Gastroesophageal sphincter (tissue), 4 donors: ENCODE measurements at places on chromosomes 11 and 22.
A peak's percentile ranks its signal among the peaks of the same experiment; 100 is the strongest.

DNA sequence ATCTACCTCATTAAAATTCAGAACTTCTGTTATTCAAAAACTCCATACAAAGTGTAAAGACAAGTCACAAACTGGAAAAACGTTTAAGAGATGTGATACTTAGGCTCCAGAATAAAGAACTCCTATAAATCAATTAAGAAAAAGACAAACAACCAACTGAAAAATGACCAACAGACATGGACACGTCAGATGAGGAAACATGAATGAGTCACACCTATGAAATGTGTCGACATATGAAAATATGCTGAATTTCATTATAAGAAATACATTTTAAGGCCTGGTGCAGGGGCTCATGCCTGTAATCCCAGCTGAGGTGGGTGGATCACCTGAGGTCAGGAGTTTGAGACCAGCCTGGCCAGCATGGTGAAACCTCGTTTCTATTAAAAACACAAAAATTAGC is 78.7 kb downstream of the ENTHD1 start:
- no peak overlapping the region for H3K27ac ChIP-seq
- no peaks in the 10 kb centered on the region for H3K4me1 ChIP-seq
- no peak for ATAC-seq

DNA sequence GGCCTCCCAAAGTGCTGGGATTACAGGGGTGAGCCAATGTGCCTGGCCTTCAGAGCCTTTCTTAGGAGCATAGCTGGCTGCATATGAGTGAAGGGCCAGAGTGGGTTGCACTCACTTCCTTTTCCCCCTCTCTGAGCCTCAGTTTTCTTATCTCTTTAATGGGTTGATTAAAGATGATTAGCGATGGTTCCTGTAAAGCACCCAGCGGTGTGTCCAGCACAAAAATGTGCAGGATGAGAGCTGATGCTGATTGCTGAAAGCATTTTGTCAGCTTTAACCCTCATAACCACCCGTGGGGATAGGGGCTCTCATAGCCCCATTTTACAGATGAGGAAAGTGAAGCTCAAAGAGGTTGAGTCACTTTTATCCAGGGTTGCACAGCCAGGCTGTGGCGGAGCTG is 5.5 kb downstream of the CACNA1I start:
- no peak overlapping the region for H3K27ac ChIP-seq
- peaks cover 63% of the 10 kb centered on the region for H3K27me3 ChIP-seq
- no peaks in the 10 kb centered on the region for H3K36me3 ChIP-seq
- no peak for ATAC-seq
- H3K4me1 ChIP-seq: no peaks in the 10 kb centered on the region

GRCh38 chr22:35733791-35734516 is 16.3 kb downstream of the APOL5 start:
- H3K36me3 ChIP-seq: no peaks in the 10 kb centered on the region
- no peak overlapping the region for H3K27ac ChIP-seq
- H3K27me3 ChIP-seq: no peaks in the 10 kb centered on the region
- peaks cover 18% of the 10 kb centered on the region for H3K4me1 ChIP-seq
- no peak overlapping the region for H3K4me3 ChIP-seq

DNA sequence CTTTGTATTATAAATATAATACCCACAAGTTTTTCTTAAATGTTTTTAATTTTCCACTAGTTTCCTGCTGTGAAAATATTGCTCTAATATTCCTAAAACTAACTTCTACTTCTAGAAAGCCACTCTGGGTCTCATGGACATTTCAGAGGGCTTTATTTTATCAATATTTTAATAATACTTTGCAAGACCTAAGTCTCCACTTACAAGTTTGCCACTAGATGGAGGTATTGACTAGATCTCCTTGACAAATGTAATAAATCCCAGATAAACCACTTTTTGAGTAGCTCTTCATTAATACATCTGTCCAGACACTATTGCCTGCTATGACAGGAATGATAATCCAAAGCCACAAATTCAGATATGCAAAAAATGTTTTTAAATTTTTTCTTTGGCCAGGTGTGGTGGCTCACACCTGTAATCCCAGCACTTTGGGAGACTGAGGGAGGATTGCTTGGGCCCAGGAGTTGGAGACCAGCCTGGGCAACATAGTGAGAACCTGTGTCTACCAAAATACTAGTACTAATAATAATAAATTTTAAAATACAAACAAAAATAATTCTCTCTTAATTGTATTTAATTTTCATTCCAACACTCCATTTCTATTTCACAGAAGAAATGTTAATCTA is 3.5 kb upstream of the ACAT1 start:
- H3K27me3 ChIP-seq: no peaks in the 10 kb centered on the region
- no peaks in the 10 kb centered on the region for H3K36me3 ChIP-seq
- H3K4me3 ChIP-seq: no peak overlapping the region
- peaks cover 43% of the 10 kb centered on the region for H3K4me1 ChIP-seq
- no peak for ATAC-seq

GRCh38 chr11:35126000-35126878 is 12.7 kb upstream of the CD44 start:
- H3K27ac ChIP-seq: no peak overlapping the region
- ATAC-seq: no peak
- no peak overlapping the region for H3K4me3 ChIP-seq
- H3K36me3 ChIP-seq: no peaks in the 10 kb centered on the region
- H3K27me3 ChIP-seq: no peaks in the 10 kb centered on the region
- no peaks in the 10 kb centered on the region for H3K4me1 ChIP-seq

- H3K36me3 ChIP-seq: no peaks in the 10 kb centered on the region
- no peak overlapping the region for H3K4me3 ChIP-seq
- no peak overlapping the region for H3K27ac ChIP-seq
- peaks cover 3% of the 10 kb centered on the region for H3K4me1 ChIP-seq
- H3K27me3 ChIP-seq: no peaks in the 10 kb centered on the region
These were observed 16.7 kb upstream of the ZC3H12C start for GRCh38 chr11:110076371-110076965.

- ATAC-seq: no peak
- H3K27ac ChIP-seq: no peak overlapping the region
- H3K4me1 ChIP-seq: no peaks in the 10 kb centered on the region
- H3K27me3 ChIP-seq: no peaks in the 10 kb centered on the region
- no peak overlapping the region for H3K4me3 ChIP-seq
These were observed 40.2 kb upstream of the RBFOX2 start for GRCh38 chr22:36068776-36069344.

DNA sequence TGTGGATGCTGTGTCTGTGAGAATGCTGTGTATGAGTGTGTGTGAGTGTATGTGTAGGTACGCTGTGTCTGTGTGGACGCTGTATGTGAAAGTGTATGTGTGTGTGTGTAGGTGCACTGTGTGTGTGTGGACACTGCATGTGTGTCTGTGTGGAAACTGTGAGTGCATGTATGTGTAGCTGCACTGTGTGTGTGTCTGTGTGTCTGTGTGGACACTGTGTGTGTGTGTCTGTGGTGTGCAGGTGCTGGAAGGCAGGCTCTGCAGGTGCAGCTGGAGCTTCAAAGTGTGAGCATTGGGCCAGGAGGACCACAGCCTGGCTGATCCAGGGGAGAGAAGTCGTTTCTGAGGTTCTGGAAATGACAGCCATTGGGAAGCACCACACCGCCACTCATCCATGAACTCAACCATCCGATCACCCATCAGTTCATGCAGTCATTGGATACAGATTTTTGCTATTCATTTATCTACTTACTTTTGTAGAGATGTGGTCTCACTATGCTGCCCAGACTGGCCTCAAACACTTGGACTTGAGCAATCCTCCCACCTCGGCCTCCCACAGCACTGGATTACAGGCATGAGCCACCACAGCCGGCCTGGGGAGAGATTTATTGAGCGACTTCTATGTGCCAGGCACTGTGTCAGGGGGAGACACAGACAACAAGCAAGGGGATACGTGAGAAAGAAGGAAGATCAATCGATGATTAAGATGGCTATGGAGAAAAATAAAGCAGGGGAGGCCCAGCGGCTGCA is 9.6 kb downstream of the TRPM5 start:
- H3K27me3 ChIP-seq: peaks cover 38% of the 10 kb centered on the region
- no peaks in the 10 kb centered on the region for H3K4me1 ChIP-seq
- no peaks in the 10 kb centered on the region for H3K36me3 ChIP-seq
- no peak for ATAC-seq

GRCh38 chr11:59574467-59574866 is 41.1 kb downstream of the OSBP start:
- H3K4me3 ChIP-seq: no peak overlapping the region
- H3K4me1 ChIP-seq: peaks cover 10% of the 10 kb centered on the region
- peaks cover 51% of the 10 kb centered on the region for H3K36me3 ChIP-seq
- no peak for ATAC-seq
- H3K27me3 ChIP-seq: no peaks in the 10 kb centered on the region

- H3K4me1 ChIP-seq: no peaks in the 10 kb centered on the region
- ATAC-seq: no peak
- H3K4me3 ChIP-seq: no peak overlapping the region
- no peaks in the 10 kb centered on the region for H3K36me3 ChIP-seq
- peaks cover 21% of the 10 kb centered on the region for H3K27me3 ChIP-seq
These were observed 33.9 kb downstream of the DUSP8 start for GRCh38 chr11:1538153-1538552.

DNA sequence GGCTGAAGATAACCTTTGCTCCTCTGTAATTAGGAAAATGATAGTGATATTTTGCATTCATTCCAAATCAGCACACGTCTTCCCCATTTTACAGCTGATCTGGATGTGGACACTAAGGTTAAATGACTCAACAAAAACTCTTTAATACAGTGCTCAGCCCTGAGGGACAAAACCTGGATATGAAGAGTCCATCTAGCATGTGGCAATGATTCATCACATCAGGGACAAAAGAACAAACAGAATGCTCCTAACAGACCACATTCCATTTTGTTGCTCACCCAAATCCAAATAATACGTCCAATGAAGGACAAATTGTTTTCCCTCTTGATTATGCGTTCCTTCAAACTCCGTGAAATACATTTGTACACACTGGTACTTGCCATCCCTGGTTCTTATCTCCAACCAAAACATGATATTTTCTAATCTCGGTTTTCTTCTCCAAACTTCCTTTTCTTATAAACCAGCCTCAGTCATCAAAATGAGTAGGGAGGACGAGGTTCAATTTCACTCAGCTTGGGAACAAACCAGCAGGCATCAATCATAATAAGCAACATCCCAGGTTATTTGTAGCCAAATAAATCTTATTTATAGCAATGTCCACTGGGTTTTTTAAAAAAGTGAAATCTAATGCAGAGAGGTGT is 53.7 kb upstream of the MTMR2 start:
- no peaks in the 10 kb centered on the region for H3K36me3 ChIP-seq
- no peaks in the 10 kb centered on the region for H3K4me1 ChIP-seq
- no peak for ATAC-seq
- H3K4me3 ChIP-seq: no peak overlapping the region

DNA sequence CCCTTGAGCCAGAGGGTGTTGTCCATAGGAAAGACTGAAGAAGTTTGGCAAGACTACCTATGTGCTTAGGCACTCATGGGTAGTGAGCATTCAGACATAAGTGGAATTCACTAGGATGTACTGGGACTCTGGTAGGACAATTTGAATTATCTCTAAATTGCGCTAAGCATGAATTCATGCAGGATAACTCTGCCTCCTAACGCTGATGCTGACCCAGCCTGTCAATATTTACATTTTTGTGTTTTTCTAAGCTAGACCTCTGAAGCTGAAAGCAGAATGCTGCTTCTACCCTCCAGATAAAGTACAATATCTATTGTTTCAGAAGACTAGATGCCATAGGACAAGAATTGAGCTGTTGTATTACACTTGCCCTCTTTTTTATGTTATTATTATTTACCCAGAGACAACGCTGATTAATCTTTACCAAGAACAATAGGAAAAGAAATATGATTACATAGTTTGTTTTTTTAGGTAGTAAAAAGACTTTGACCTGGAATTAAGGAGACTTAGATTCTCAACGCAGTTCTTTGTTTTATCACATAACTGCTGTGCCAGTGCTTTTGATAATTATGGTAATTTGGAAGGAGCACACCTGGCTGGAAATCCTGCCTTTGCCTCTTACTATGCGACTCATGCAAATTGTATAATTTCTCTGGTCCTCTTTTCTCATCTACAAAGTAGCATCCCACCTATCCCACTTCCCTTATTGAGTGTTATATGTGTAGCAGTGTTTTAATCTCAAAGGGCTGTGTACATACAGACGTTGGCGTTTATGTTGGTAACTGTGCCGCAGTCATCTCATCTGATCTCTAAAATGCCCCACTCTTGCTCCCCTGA is 21.2 kb upstream of the GRAMD1B start:
- H3K4me1 ChIP-seq: peaks cover 13% of the 10 kb centered on the region
- ATAC-seq: no peak
- no peak overlapping the region for H3K4me3 ChIP-seq
- H3K27ac ChIP-seq: no peak overlapping the region
- H3K27me3 ChIP-seq: peaks cover 8% of the 10 kb centered on the region
- H3K36me3 ChIP-seq: no peaks in the 10 kb centered on the region

DNA sequence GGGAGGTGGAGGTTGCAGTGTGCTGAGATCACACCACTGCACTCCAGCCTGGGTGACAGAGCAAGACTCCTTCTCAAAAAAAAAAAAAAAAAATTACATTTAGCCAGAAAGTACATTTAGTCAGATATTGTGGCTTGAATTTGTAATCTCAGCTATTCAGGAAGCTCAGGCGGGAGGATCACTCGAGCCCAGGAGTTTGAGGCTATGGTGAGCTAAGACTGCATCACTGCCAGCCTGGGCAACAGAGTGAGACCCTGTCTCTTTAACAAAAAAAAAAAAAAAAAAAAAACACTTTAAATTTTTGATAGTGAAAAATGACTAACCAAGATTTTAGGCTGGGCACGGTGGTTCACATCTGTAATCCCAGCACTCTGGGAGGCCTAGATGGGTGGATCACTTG is 27.3 kb downstream of the MRTFA start:
- H3K27ac ChIP-seq: no peak overlapping the region
- no peak overlapping the region for H3K4me3 ChIP-seq
- no peaks in the 10 kb centered on the region for H3K27me3 ChIP-seq
- peaks cover 66% of the 10 kb centered on the region for H3K4me1 ChIP-seq

- peaks cover 9% of the 10 kb centered on the region for H3K27me3 ChIP-seq
- no peaks in the 10 kb centered on the region for H3K36me3 ChIP-seq
- H3K27ac ChIP-seq: no peak overlapping the region
- no peak for ATAC-seq
These were observed 35.9 kb upstream of the WNT11 start for GRCh38 chr11:76242004-76242779.

- no peaks in the 10 kb centered on the region for H3K27me3 ChIP-seq
- ATAC-seq: peak; percentile 63
- peaks cover 36% of the 10 kb centered on the region for H3K4me1 ChIP-seq
These were observed 8.1 kb downstream of the BCL9L start for GRCh38 chr11:118917481-118918127.

DNA sequence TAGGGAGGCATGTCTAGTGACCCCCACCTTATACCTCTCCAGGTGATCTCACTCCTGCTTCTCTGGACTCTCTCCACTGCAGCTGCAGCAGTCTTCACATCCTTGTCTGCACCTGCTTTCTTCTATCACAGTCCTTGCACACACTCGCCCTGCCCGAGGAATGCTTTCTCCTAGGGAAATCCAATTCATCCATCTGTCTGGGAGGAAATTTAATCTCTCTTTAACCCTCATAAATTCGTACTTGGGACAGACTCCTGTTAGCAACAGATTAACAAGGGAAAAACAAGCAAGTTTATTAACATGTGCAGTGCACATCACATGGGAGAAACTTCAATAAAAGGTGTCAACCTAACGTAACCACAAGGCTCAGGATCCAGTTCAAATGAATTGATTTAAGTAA is 11.3 kb upstream of the RCN1 start:
- no peak overlapping the region for H3K27ac ChIP-seq
- no peaks in the 10 kb centered on the region for H3K36me3 ChIP-seq
- no peaks in the 10 kb centered on the region for H3K4me1 ChIP-seq
- no peak overlapping the region for H3K4me3 ChIP-seq
